Thyroid gland (tissue), 4 donors: ENCODE measurements at places on chromosomes 5 and 9. TPM values are rescaled to one million over a fixed set of nuclear protein-coding genes. Genes with fewer than 3 reads are reported as not detected.

The CBY3 gene
- total RNA-seq: not detected

The INSL6 gene
- not detected for total RNA-seq

DNA sequence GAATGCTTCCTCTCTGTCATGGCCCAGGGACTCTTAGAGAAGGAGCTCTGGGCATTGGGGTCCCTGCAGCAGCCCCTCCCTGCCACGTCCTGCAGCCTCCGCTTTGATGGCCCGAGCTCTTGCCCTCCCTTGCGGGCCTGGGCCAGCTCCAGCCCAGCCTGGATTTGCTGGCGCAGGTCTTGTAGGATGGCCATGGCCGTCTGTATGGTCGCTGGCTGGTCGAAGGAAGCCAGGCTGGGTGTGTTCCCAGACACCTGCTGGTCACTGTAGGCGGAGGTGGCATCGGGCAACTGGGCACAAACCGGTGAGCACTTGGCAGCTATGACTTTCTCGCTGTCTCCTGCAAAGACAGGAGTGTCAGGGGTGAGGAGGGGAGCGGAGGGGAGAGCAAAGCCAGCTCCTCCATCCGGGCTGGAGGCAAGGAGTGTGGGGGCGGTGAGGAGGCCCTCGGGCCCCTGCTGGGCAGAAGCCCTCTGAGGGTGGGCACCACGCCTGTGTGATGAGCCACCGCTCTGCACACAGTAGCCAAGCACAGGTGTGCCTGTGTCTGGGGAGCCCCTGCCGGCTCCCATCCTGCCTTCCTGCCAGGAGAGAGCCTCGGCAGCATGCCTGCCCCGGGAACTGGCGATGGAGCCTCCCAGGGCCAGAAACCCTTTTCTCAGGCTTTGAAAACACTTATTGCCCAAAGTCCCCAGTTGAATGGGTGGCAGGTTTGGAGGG is 12.4 kb downstream of the CCDC187 start:
- no peaks in the 10 kb centered on the region for H3K36me3 ChIP-seq
- no peak overlapping the region for H3K4me3 ChIP-seq
- H3K27me3 ChIP-seq: no peaks in the 10 kb centered on the region
- H3K4me1 ChIP-seq: no peaks in the 10 kb centered on the region
- no peak overlapping the region for H3K27ac ChIP-seq
- DNase-seq: no peak

DNA sequence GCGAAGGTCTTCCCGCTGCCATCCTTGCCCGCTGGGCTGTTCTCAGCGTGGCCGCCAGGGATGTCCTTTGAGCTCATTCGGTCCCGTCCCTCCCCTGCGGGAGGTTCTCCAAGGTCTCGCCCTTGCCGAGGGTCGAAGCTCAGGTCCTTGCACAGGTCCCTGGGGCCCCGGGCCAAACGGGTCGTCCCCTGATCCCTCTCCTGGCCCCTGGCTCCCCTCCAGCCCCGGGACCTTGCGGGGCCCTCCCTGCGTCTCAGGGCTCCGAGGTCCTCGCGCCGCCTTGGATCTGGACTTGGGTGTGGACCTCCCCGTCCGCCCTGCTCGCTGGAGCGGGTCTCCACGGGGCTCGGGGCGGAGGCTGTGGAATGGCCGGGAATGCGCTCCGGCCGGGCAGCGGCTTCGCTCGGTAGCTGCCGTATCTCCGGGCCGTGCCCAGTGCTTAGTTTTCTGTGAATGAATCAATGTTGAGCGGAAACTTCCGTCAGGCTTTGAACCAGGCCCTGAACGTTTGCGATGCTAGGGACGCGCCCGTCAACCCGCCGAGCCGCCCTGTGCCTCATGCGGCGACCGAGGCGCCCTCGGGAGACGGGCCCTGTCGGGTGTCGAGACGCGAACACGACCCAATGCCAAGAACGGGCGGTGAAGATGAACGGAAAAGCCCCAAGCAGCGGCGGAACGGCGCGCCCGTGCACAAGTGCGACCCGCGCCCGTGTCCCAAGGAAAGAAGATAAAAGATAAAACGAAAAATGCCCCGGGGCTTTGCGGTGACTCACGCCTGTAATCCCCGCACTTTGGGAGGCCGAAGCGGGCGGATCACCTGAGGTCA is 780 bp downstream of the RNU6ATAC start:
- peaks cover 6% of the 10 kb centered on the region for H3K4me1 ChIP-seq
- no peaks in the 10 kb centered on the region for H3K27me3 ChIP-seq
- H3K27ac ChIP-seq: no peak overlapping the region
- peaks cover 4% of the 10 kb centered on the region for H3K36me3 ChIP-seq
- H3K4me3 ChIP-seq: peak overlapping the region; percentile 19
- peak; percentile 71 for DNase-seq

DNA sequence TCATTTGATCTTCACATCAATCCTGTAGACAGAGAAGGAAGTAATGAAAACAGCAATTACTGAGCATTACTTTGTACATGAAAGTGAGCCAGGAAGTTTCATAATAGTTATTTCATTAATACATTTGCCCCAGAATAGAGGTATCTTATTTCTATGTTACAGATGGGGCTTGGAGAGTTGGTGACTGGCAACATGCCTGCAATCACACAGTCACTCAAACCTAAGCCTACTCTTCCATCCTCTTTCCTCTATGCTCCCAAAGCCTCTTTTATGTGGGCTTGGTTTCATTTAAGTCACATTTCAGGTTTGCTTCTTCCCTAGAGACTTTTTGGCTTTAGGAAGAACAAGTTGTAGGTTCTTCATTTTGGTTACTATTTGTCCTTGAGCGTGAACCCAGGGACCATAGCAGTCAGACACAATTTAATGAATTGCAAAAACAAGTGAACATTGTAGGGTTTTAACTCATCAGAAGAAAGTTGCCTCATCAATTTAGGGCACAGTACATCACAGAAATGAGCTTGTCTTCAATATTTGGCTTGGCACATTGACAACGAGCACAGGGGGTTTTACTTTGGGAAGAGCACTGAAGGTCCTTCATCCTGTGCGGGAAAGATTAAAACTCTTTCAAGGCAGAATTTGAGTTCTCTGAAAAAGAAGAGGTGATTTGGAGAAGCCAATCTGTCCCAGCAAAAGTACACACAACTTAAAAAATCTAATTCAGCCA is 381.1 kb downstream of the TMEM38B start:
- no peaks in the 10 kb centered on the region for H3K27me3 ChIP-seq
- no peak overlapping the region for H3K27ac ChIP-seq
- DNase-seq: no peak
- no peak overlapping the region for H3K4me3 ChIP-seq
- no peaks in the 10 kb centered on the region for H3K36me3 ChIP-seq

DNA sequence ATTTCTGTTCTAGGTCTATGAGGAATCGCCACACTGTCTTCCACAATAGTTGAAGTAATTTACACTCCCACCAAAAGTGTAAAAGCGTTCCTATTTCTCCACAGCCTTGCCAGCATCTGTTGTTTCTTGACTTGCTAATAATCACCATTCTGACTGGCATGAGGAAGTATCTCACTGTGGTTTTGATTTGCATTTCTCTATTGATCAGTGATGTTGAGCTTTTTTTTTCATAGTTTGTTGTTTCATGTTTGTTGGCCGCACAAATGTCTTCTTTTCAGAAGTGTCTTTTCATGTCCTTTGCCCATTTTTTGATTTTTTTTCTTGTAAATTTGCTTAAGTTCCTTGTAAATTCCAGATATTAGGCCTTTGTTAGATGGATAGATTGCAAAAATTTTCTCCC is 867.1 kb downstream of the DTWD2 start:
- no peak overlapping the region for H3K27ac ChIP-seq
- DNase-seq: no peak
- H3K36me3 ChIP-seq: no peaks in the 10 kb centered on the region
- H3K4me3 ChIP-seq: no peak overlapping the region

GRCh38 chr9:16987026-16987425 is 116.6 kb upstream of the BNC2 start:
- H3K27me3 ChIP-seq: no peaks in the 10 kb centered on the region
- no peak for DNase-seq
- H3K36me3 ChIP-seq: no peaks in the 10 kb centered on the region
- H3K27ac ChIP-seq: no peak overlapping the region
- no peaks in the 10 kb centered on the region for H3K4me1 ChIP-seq

DNA sequence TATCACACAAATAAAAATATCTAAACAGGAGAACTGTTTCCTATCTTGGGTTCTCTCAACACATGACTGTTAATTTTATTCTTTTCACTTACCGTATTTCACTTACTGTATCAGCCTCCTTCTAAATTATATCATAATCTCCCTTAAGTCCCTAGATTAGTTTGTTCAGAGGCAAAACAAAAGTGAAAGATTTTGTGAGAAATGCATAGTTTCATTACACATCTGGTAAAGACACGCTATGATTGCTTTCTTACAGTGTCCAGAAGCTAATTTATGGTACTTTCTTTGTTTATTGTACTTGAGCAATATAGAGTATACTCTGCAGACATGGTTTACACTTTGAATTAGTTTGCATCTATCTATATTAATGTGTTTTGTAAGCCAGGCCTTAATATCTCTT is 159.7 kb upstream of the TLX3 start:
- H3K36me3 ChIP-seq: no peaks in the 10 kb centered on the region
- H3K27ac ChIP-seq: no peak overlapping the region
- no peak overlapping the region for H3K4me3 ChIP-seq
- no peaks in the 10 kb centered on the region for H3K27me3 ChIP-seq
- no peaks in the 10 kb centered on the region for H3K4me1 ChIP-seq

DNA sequence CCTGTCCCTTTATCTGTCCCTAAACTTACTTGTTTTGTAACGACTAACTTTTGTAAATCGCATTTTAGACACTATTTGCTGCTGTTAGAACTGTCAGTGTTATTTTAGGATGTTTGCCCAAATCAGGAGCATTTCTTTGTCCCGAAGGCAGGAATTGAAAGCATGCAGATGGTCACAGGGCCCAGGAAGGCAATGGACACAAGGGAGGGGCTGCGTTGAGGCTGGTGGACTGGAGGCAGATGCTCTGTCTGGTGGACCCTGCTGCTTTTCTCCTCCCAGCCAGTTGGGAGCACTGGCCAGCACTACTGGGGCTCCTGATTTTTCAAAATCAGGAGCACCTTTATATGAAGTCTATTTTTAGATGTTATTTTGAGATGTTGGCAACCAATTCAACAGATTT is 31.7 kb downstream of the DOCK2 start:
- no peaks in the 10 kb centered on the region for H3K36me3 ChIP-seq
- H3K27ac ChIP-seq: no peak overlapping the region
- no peaks in the 10 kb centered on the region for H3K4me1 ChIP-seq
- H3K4me3 ChIP-seq: no peak overlapping the region
- DNase-seq: no peak

DNA sequence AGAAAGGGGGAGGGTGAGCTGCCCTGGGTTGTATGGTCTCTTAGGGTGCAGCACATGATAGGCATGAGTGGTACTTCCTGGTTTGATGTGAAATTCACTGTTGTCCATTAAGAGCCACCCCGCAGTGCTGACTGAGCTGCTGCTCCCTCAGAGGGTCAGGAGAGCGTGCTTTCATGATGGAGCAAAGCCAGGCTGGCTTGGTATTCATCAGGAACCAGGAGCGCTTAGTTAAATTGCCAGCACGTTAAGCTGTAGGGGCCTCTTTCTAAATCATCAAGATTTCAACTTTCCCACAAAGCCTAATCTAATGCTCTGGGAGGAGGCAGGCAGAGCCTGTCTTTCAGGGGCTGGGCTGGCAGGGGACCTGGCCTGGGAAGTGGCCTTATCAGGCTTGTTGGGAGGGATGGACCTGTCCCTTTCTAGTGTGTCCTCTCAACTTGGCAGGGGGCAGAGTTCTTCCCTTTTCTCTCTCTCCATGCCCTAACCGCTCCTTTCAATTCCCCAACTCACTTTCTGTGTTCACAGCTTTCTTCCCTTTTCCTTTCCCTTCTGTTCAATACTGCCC is 7.9 kb downstream of the CYSTM1 start:
- peak; percentile 72 for DNase-seq
- no peaks in the 10 kb centered on the region for H3K36me3 ChIP-seq
- no peaks in the 10 kb centered on the region for H3K27me3 ChIP-seq
- no peak overlapping the region for H3K4me3 ChIP-seq
- H3K4me1 ChIP-seq: peaks cover 42% of the 10 kb centered on the region

- H3K36me3 ChIP-seq: no peaks in the 10 kb centered on the region
- no peak overlapping the region for H3K4me3 ChIP-seq
- H3K27me3 ChIP-seq: no peaks in the 10 kb centered on the region
- H3K27ac ChIP-seq: no peak overlapping the region
- DNase-seq: no peak
These were observed 1568.5 kb upstream of the WWC1 start for GRCh38 chr5:166722939-166723338.

DNA sequence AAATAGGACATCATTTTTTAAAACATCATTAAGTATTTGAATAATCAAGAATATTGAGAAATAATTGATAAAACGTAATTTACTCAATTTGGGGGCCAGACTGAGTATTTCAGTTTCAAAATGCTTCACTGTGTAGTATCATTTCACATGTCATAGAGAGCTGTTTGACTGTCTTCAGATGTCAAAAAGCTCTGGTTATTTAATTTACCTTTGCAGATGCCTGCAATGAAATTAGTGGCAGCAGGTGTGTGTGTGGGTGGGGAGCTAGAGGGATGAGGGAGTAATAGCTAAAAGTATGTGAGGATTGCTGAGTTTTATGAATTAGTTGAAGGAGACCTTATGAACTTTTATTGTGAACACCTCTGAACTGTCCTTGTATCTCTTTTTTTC is 567.2 kb upstream of the MEF2C start:
- H3K36me3 ChIP-seq: no peaks in the 10 kb centered on the region

DNA sequence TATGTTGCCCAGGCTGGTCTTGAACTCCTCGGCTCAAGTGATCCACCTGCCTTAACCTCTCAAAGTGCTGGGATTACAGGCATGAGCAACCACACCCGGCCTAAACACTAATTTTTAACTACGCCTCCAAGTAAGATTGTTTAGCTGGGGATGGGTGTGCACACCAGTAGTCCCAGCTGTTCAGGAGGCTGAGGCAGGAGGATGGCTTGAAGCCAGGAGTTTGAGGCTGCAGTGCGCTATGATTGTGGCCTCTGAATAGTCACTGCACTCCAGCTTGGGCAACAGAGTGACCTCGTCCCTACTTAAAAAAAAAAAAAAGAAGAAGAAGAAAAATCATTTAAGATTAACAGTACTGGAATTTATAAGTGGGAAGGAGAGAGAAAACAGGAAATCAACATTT is 90.8 kb upstream of the NR5A1 start:
- peaks cover 42% of the 10 kb centered on the region for H3K4me1 ChIP-seq
- DNase-seq: no peak
- no peaks in the 10 kb centered on the region for H3K27me3 ChIP-seq
- H3K27ac ChIP-seq: no peak overlapping the region
- no peak overlapping the region for H3K4me3 ChIP-seq
- no peaks in the 10 kb centered on the region for H3K36me3 ChIP-seq
